CD14-positive monocyte (primary cell): ENCODE measurements at places on chromosomes 2 and 18.

GRCh38 chr2:190582019-190582418, 47.5 kb upstream of the NEMP2 start:
- no peaks in the 10 kb centered on the region for H3K4me1 ChIP-seq
- no peak for DNase-seq

GRCh38 chr2:99425022-99425421, 64.8 kb downstream of the REV1 start:
- no peak for DNase-seq
- peaks cover 81% of the 10 kb centered on the region for H3K36me3 ChIP-seq
- H3K27ac ChIP-seq, result no peak overlapping the region
- no peaks in the 10 kb centered on the region for H3K27me3 ChIP-seq
- no peak overlapping the region for H3K4me3 ChIP-seq

GRCh38 chr2:47725808-47726207, 57.1 kb upstream of the MSH6 start:
- no peak overlapping the region for H3K4me3 ChIP-seq
- no peaks in the 10 kb centered on the region for H3K36me3 ChIP-seq
- no peak overlapping the region for H3K27ac ChIP-seq
- H3K27me3 ChIP-seq, result no peaks in the 10 kb centered on the region
- no peaks in the 10 kb centered on the region for H3K4me1 ChIP-seq

GRCh38 chr2:69917852-69918251, 2.9 kb downstream of the MXD1 start:
- H3K4me3 ChIP-seq, result peak overlapping the region; percentile 85
- H3K27me3 ChIP-seq, result no peaks in the 10 kb centered on the region
- H3K4me1 ChIP-seq, result peaks cover 51% of the 10 kb centered on the region
- DNase-seq, result peak; percentile 90
- peak overlapping the region; percentile 90 for H3K27ac ChIP-seq
- H3K36me3 ChIP-seq, result peaks cover 53% of the 10 kb centered on the region

- no peaks in the 10 kb centered on the region for H3K4me1 ChIP-seq
- no peaks in the 10 kb centered on the region for H3K36me3 ChIP-seq
- H3K27ac ChIP-seq, result no peak overlapping the region
Measured at GRCh38 chr2:232415736-232416520, 9.3 kb downstream of the ALPG start.

DNA sequence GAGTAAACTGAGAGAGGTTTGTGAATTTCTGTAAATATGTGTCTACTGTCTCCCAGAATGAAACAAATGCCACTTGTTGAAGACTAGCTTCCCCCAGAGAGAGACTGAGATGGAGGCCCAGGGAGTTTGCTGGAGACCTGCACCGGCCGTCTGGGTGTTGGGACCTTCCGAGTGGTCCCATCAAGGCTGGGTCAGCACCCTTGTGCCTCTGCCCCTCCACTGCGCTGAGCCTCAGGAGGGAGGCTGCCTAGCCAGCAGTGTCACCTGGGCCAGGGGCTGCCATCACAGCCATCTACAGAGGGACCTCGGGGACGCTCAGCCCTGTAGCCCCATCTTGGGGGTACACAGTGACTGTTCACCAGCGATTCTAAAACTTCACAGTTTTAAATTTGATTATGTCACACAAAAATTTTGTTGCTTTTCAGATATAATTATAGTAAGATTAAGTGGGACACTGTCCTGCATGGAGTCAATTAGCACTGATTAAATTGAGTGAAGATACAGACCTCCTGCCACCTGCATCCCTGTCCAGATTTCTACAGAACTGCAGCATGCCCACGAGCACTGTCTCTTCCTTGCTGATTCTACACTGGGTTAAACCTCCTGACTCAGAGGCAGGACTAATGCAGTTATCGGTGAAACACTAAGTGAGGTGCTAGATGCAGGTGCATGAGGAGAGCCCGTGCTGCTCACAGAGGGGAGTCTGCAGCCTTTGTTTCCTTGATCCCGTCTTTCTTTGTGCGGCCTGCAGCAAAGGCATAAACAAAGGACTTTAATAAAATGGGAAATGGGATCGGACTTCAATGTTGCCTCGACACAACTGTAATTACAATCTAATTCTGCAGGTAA, 50.5 kb downstream of the TMEM18 start:
- no peaks in the 10 kb centered on the region for H3K36me3 ChIP-seq
- no peak overlapping the region for H3K4me3 ChIP-seq
- no peaks in the 10 kb centered on the region for H3K27me3 ChIP-seq

- H3K4me3 ChIP-seq, result no peak overlapping the region
- no peaks in the 10 kb centered on the region for H3K4me1 ChIP-seq
- no peak overlapping the region for H3K27ac ChIP-seq
- H3K36me3 ChIP-seq, result no peaks in the 10 kb centered on the region
Measured at GRCh38 chr18:22674272-22674671, 256.6 kb upstream of the CTAGE1 start.

GRCh38 chr2:33632831-33633230, 33.7 kb upstream of the FAM98A start:
- no peaks in the 10 kb centered on the region for H3K36me3 ChIP-seq
- no peak overlapping the region for H3K4me3 ChIP-seq
- no peaks in the 10 kb centered on the region for H3K4me1 ChIP-seq

GRCh38 chr18:31066266-31066665, 23.7 kb upstream of the DSC3 start:
- no peaks in the 10 kb centered on the region for H3K27me3 ChIP-seq
- H3K36me3 ChIP-seq, result no peaks in the 10 kb centered on the region
- no peak overlapping the region for H3K4me3 ChIP-seq

DNA sequence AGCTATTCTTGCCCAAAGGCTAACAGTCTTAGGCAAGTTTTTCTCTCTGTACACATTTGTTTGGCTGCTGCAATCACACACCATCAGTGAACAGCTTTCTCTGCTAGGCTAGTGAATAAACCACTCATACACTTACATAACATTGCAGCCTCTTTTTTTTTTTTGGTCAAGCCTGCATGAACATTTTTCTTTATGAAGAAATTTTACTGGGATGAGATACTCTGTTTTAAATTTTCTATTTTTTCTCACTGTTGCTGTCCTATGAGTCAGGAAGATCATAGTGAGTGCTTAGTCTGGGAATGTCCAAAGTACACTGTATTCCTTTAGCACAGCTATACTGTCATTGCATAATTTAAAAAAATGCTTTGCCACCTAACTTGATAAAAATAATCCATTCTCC, 58.5 kb downstream of the ROCK1 start:
- peak overlapping the region; percentile 49 for H3K27ac ChIP-seq
- H3K4me1 ChIP-seq, result peaks cover 4% of the 10 kb centered on the region
- H3K4me3 ChIP-seq, result no peak overlapping the region
- no peak for DNase-seq
- H3K27me3 ChIP-seq, result no peaks in the 10 kb centered on the region
- peaks cover 6% of the 10 kb centered on the region for H3K36me3 ChIP-seq

- H3K27ac ChIP-seq, result no peak overlapping the region
- no peaks in the 10 kb centered on the region for H3K4me1 ChIP-seq
- H3K4me3 ChIP-seq, result no peak overlapping the region
Measured at GRCh38 chr2:163462993-163463392, 272.8 kb downstream of the FIGN start.

GRCh38 chr18:36459786-36460185, 162.3 kb downstream of the FHOD3 start:
- no peak overlapping the region for H3K27ac ChIP-seq
- no peaks in the 10 kb centered on the region for H3K4me1 ChIP-seq
- H3K4me3 ChIP-seq, result no peak overlapping the region

DNA sequence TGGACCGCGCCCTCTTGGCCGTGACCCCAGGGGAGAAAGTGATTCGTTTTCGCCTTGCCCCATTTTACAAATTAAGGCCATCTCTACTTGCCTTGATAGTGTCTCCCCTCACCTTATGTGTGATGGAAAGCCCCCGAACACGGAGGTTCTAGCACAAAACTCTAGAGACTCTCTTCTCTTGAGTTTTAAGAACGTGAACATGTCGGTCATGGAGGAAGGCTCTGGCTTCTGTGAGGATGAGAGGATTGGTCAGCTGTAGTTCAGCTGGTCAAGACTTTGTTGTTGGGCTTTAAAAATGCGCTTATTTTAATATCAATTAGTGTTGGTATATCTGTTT, 828 bp downstream of the DYNC1I2 start:
- DNase-seq, result peak; percentile 1
- peaks cover 3% of the 10 kb centered on the region for H3K27me3 ChIP-seq
- peaks cover 10% of the 10 kb centered on the region for H3K4me1 ChIP-seq
- peak overlapping the region; percentile 82 for H3K4me3 ChIP-seq

GRCh38 chr2:60867848-60868247, 13.5 kb upstream of the REL start:
- peak overlapping the region; percentile 64 for H3K4me3 ChIP-seq
- H3K36me3 ChIP-seq, result no peaks in the 10 kb centered on the region
- peak overlapping the region; percentile 91 for H3K27ac ChIP-seq
- peak; percentile 93 for DNase-seq
- peaks cover 33% of the 10 kb centered on the region for H3K4me1 ChIP-seq

- no peaks in the 10 kb centered on the region for H3K4me1 ChIP-seq
- H3K27ac ChIP-seq, result no peak overlapping the region
- no peak overlapping the region for H3K4me3 ChIP-seq
Measured at GRCh38 chr2:208466151-208466919, 59.7 kb downstream of the PTH2R start.

DNA sequence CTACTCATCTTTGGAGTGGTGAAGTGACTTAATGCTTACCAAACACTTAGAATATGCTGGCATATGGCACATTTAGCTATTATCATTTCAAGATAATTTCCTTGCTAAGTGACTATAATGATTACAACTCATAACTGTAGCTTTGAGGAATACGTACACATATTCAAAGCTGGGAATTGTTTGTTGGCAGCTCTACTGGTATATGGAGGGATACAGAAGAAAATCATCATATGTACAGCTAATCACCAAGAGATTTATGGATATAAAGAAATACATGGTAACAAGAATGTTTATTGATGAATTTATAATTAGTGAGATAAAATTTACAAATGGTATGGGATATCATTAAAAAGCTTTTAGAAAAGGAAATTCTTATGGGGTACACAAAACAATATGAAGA, 207.2 kb downstream of the GALNT13 start:
- no peak overlapping the region for H3K4me3 ChIP-seq
- no peaks in the 10 kb centered on the region for H3K36me3 ChIP-seq
- H3K4me1 ChIP-seq, result no peaks in the 10 kb centered on the region
- no peak for DNase-seq

DNA sequence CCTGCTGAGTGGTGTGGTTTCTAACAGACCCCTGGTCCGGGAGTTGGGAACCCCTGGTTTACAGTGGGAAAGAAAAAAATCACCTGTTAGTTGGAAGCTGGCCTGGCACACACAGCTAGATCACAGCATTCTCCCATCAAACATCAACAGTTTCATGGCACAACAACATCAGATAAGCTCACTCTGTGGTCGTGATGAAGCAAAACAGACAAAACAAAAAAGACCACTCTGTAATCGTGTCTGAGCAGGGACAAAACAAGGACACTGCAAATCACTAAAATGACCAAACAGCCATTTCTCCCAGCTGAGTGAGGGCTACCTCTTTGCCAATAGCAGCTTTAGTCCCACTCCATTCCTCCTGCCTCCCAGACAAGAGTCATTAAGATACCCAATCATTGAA, 9.0 kb upstream of the IMPACT start:
- no peak overlapping the region for H3K27ac ChIP-seq
- no peaks in the 10 kb centered on the region for H3K27me3 ChIP-seq
- H3K36me3 ChIP-seq, result no peaks in the 10 kb centered on the region
- no peak overlapping the region for H3K4me3 ChIP-seq
- no peaks in the 10 kb centered on the region for H3K4me1 ChIP-seq
- DNase-seq, result no peak

- H3K4me3 ChIP-seq, result no peak overlapping the region
Measured at GRCh38 chr18:44090453-44090852, 590.2 kb upstream of the SETBP1 start.

DNA sequence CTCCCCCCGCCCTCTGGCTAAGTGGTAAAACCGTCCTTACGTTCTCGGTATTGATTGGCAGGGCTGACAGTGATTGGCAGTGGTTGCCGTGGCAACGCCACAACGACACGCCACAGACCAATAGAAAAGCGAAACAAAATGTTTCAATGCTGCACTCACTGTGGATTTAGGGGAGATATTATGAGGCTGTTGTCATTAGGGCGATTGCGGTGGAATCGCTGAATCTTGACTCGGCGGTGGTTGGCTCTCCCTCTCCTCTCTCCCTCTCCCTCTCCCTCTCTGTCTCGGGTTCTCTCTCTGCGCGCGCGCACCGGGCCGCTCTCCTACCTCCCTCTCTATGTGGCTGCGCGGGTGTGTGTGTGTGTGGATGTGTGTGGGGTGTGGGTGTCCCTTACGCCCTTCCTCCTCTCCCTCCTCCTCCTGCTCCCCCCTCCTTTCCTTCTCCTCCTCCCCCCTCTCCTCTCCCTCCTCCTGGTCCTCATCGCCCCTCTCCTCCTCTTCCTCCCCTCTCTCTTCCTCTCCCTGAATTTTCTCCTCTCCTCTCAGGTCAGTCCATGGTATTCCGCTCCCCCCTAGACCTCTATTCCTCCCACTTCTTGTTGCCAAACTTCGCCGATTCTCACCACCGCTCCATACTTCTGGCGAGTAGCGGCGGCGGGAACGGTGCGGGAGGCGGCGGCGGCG, at the start of gene SIX3:
TSS of gene SIX3 (plus strand) at position 152 of the 684 bp plus-strand sequence. CDS start at position 555, 403 bp downstream.
- no peaks in the 10 kb centered on the region for H3K36me3 ChIP-seq
- no peak within 1 kb of the TSS for H3K27ac ChIP-seq
- no peak for DNase-seq
- peaks cover 98% of the 10 kb centered on the region for H3K27me3 ChIP-seq

- no peaks in the 10 kb centered on the region for H3K27me3 ChIP-seq
- no peaks in the 10 kb centered on the region for H3K4me1 ChIP-seq
- no peak for DNase-seq
- H3K4me3 ChIP-seq, result no peak overlapping the region
- H3K27ac ChIP-seq, result no peak overlapping the region
Measured at GRCh38 chr18:50607378-50607926, 47.6 kb downstream of the MAPK4 start.

- H3K36me3 ChIP-seq, result no peaks in the 10 kb centered on the region
- no peaks in the 10 kb centered on the region for H3K4me1 ChIP-seq
- no peaks in the 10 kb centered on the region for H3K27me3 ChIP-seq
- no peak for DNase-seq
- H3K4me3 ChIP-seq, result no peak within 1 kb of the TSS
Measured at GRCh38 chr2:166494140-166494624, at the start of gene SCN7A. Gene SCN7A, minus strand, starts transcription at chr2:166494249. Its CDS starts 16,553 bp downstream, at chr2:166477696.

GRCh38 chr2:44197816-44198215, 29.1 kb downstream of the PPM1B start:
- no peak for DNase-seq
- H3K4me1 ChIP-seq, result no peaks in the 10 kb centered on the region
- no peak overlapping the region for H3K27ac ChIP-seq
- no peak overlapping the region for H3K4me3 ChIP-seq

GRCh38 chr2:70391988-70392387, 90.1 kb upstream of the FAM136A start:
- no peak overlapping the region for H3K27ac ChIP-seq
- H3K4me1 ChIP-seq, result no peaks in the 10 kb centered on the region
- H3K36me3 ChIP-seq, result no peaks in the 10 kb centered on the region
- no peak overlapping the region for H3K4me3 ChIP-seq
- no peaks in the 10 kb centered on the region for H3K27me3 ChIP-seq

- H3K27me3 ChIP-seq, result no peaks in the 10 kb centered on the region
- no peaks in the 10 kb centered on the region for H3K36me3 ChIP-seq
- no peak for DNase-seq
- H3K4me1 ChIP-seq, result peaks cover 7% of the 10 kb centered on the region
Measured at GRCh38 chr2:127142663-127143630, 36.0 kb upstream of the BIN1 start.

- no peak overlapping the region for H3K27ac ChIP-seq
- H3K4me3 ChIP-seq, result no peak overlapping the region
- no peaks in the 10 kb centered on the region for H3K27me3 ChIP-seq
- no peak for DNase-seq
Measured at GRCh38 chr2:185984670-185985069, 246.1 kb downstream of the FSIP2 start.
